ENCODE measurements at places on chromosomes 6 and 20.

GRCh38 chr6:26161322-26161721 is 74.1 kb downstream of the HFE start:
- DNase-seq = no peak

- DNase-seq = no peak
These were observed 22.5 kb downstream of the FGD2 start for GRCh38 chr6:37027811-37028469.

DNA sequence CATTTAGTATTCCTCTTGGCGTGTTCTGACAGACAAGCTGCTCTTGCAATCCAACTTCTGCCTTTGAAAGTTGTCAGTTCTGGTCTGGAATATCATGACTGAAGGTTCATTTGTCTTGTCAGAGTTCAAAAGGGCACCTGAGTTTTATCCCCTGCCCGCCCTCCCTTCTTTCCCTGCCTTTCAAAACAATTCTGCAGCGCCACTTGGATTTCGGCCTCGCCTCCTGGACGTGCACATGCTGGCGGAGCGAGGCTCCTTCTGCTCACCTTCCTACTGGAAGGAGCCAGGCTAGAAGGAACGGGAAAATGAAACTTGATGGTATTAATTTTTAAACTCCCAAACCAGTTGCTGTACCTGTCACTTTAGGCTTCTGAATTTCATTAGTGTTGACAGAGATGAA is 55.7 kb upstream of the HDGFL1 start:
- peak; percentile 27 for DNase-seq

DNA sequence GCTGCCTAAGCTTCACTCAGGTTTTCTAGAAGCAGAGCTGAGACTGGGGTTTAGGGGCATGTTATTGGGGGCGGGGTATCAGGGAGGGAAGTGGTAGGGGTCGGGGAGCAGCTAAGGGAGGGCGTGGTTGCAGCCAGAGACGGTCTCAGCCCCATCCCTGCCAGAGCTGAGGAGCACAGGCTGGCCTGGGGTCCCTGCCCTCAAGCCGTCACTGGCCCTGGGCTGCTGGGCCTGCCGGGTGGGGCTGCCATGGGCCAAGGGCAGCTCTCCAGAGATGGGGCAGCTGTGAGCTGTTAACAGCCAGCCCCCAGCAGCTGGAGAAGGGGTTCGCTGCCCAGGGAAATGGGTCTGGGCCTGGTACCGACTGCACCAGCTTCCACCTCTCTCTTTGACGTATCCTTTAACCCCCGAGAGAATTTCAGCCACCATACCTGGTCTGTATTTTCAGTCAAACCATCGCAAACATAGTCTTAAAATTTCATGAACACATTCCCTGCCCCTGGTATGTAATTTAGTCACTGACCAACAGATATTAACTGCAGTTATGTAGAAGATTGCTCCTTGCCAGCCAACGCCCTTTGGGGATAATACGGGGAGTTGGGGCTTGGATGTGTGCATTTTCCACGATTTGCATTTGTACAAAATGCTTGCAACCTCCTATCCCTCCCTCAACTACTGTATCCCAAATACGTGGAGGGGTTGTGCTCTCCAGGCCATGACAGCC is 253.4 kb downstream of the TAF4 start:
- no peak for DNase-seq

- no peak for DNase-seq
These were observed 1.2 kb upstream of the EDN1 start for GRCh38 chr6:12288914-12289313.

- no peak for DNase-seq
These were observed 67.1 kb upstream of the MYLIP start for GRCh38 chr6:16061818-16062217.

DNA sequence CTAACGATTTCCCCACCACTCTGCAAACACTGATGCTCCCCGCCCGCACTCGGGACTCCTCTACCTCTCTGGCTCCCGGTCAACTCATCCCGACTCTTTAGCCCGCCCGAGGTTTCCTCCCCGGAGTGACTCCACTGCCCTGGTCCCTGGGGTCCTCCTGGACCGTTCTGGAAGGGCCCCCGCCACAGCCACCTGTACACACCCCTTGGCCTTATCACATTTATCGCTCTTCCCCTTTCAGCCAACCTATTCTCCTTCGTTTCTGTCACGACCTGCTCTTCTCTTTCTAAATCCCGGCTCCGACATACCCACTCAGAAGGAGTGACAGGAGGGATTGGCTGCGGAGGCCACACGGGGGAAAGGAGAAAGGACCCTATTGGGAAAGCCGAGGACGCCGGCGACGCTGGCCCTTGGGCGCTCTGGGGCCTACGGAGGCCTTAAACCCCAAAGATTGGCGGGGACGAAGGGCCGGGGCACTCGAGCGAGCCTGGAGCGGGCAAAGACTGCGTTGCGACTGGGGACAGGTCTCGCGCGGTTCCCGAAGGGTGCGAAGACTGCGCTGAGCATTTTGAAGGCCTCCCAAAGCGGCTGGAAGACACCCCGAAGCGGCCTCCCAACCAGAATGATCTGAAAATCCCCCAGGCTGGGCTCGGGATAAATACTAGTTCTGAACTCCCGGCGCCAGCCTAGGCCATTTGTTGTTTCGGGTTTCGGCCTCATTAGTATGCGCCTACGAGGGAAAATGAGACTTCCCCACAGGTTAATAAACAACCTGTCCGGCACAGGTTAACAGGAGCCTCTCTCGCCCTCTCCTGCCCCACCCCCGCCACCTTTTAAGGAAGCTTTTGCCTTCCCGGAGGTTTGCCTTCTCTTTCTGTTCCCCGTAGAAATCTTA is 9.2 kb downstream of the SIM1 start:
- no peak for DNase-seq

- DNase-seq = no peak
These were observed 46.0 kb downstream of the VGLL2 start for GRCh38 chr6:117311310-117311709.

- peak; percentile 68 for DNase-seq
These were observed 1.2 kb downstream of the ABHD12 start for GRCh38 chr20:25389401-25389857.

DNA sequence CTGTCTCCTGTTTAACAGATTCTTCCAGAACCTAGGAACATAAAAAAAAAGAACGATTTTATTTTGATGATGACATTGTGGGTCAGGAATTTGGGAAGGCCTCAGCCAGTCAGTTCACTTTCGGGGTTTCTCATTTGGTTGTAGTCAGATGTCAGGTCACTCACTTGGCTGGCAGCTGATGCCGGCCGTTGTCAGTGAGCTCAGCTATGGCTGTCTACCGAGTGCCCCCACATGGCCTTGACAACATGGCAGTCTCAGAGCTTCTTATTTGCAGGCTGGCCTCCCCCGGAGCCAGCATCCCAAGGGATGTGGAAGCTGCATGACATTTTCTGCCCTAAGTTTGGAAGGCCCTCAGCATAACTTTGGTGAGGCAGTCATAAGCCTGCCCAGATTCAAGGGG is 11.5 kb downstream of the RNF217 start:
- no peak for DNase-seq

DNA sequence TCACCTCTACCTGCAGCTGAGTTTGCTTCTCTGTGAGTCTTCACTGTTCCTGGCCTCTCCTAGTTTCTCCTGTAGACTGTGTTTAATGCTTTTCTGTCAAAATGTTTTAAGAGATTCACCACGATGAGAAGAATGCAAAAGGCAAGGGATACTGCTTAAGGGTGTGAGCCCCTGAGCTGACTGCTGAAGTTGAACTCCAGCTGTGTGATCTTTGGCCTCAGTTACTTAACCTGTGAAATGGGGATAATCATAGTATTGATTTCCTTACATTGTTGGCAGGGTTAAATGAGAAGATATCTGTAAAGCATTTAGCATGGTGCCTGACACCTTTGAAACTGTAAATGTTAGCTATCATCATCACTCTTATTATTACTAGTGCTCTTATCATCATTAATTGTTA is 230.2 kb upstream of the MYLIP start:
- no peak for DNase-seq

GRCh38 chr6:32604434-32604877 is 14.8 kb upstream of the HLA-DRB1 start:
- no peak for DNase-seq

GRCh38 chr20:18488301-18488700 is 8.7 kb downstream of the RBBP9 start:
- no peak for DNase-seq

- DNase-seq = no peak
These were observed 80.2 kb upstream of the PHACTR1 start for GRCh38 chr6:12636336-12636735.

GRCh38 chr6:169997187-169997929 is 245.9 kb downstream of the ERMARD start:
- no peak for DNase-seq

- DNase-seq = no peak
These were observed 217.9 kb downstream of the PRL start for GRCh38 chr6:22078802-22079545.

- DNase-seq = no peak
These were observed 2.1 kb downstream of the PTPN1 start for GRCh38 chr20:50512323-50512722.

DNA sequence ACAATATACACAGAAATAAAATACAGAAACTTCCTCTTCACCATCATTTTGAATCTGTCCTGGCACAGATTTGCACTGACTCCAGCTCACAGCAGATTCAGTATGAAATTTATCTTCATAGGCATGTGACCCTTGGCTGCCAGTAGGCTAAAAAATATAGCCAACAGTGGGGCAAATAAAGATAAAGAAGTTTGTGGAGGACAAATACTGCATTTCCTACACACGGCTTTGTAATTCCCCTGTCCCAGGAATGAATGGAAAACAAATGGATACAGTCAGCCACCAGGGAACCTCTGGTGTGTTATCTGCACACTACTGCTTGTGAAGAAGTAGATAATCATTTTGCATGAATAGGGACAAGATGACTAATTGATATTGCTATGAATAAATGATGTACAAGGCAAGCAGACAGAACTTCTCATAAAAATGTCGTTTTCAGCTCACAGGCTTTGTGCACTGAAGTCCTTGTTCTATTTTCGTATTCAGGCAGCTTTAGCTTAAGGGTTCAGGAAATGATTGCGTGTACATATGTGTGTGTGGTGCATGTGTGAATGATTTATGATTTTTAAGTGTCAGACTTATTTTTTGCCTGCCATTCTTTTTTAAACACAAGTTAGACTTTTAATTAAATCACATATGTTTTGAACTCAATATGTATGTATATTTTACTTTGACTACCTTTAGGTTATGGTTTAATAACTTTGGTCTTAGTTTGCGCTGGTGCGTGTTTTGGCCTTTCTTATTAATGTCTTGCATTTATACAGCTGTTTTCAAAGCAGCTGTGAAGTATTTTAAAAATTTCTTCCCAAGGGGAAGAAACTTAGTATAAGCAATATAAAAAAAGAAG is 543.8 kb upstream of the JAG1 start:
- DNase-seq = no peak

DNA sequence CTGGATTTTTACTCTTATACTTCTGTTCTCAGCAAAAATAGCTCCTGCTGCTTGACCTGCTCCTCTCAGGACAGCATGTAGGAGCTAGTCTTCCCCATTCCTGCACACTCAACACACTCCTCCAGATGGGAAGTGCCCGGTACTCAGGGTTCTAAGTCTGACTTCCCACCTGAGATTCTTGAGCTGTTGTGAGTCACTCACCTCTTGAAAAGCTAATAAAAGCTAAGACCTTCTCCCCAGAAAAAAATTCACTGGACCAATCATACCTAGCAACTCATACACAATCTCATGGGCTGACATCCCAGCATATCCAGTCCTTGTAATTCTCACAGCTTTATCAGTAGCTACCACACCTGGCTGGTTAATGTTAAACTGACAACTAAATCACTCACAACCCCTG is 53.5 kb downstream of the TRPC4AP start:
- DNase-seq = no peak

- no peak for DNase-seq
These were observed 8.1 kb downstream of the SCRT2 start for GRCh38 chr20:667351-668034.

GRCh38 chr6:128167552-128167951 is 266.7 kb upstream of the THEMIS start:
- no peak for DNase-seq

GRCh38 chr6:41344876-41345275 is 9.5 kb downstream of the NCR2 start:
- no peak for DNase-seq

- no peak for DNase-seq
These were observed 5.2 kb downstream of the SLC35D3 start for GRCh38 chr6:136927292-136927691.

GRCh38 chr20:51199920-51200319 is 177.0 kb upstream of the KCNG1 start:
- no peak for DNase-seq

DNA sequence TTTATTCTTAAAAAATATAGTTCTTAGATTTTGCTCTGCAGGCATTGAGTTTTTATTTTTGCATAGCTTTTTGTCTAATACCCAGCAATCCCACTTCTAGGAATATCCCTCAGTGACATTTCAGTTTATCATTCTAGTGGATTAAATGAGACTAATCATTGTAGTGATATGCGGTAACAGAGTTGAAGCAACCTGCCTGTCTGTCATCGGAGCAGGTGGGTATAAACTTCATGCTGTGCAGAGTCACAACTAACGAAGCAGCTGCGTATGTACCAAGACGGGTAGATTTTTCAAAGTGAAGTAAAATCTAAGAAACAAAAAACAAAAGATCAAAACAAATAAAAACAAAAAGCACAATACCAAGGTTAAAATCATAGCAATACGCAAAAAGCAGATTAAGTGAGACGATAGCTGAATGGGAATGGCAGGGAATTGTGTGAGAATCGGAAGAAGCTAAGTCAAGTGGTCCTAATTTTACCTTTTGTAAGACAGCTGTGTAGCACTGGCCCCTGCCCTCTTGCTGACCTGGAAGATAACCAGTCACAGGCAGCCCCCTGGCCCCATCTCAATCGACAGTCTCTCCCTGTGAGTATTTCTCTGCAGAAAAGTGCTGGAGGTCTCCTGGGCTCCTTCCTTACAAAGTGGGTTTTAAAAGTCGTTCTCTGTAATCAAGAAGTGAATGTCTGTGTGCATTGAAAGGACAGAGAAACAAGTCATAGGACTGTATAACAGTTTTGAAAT is 169.2 kb downstream of the OR2B2 start:
- no peak for DNase-seq

DNA sequence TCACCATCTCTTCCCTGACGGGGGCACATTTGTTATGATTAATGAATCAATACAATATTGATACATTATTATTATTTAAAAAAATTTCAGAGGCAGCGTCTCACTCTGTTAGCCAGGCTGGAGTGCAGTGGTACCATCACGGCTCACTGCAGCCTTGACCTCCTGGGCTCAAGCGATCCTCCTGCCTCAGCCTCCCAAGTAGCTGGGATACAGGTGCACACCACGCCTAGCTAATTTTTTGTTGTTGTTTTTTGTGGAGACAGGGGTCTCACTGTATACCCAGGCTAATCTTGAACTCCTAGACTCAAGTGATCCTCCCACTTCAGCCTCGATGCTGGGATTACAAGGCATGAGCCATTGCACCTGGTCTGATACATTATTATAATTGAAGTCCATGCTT is 4.9 kb upstream of the SRC start:
- DNase-seq = no peak

DNA sequence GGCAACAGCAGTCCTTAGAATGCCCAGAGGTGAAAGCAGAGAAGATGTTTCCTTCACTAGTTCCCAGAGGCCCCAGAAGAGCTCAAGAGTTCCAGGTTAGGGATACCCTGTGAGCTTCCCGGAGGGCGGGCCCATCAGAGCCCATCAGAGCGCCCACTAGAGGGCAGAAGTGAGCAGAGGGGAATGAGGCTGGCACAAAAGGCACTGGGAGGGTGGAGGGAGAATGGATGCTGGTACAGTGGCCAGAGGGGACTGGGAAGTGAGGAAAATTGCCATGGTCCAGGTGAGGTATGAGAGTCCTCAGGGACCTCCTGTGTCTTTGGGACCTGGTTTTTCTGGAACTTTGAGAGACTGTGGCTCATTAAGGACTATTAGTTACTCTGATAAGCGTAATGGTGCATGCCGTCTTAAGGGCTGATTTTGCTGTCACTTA is 57.3 kb downstream of the LINC00237 start:
- DNase-seq = peak; percentile 29

Data from NCI-H2171 treated with DMSO at 0.1 percent for 48 hours (cell line).